ENCODE measurements at places on chromosomes 12 and 14.

GRCh38 chr14:90062822-90063539 lies 1.2 kb downstream of the KCNK13 start:
- no peak for DNase-seq

- no peak for DNase-seq
These were observed 15.5 kb downstream of the LEMD3 start for GRCh38 chr12:65184858-65185229.

DNA sequence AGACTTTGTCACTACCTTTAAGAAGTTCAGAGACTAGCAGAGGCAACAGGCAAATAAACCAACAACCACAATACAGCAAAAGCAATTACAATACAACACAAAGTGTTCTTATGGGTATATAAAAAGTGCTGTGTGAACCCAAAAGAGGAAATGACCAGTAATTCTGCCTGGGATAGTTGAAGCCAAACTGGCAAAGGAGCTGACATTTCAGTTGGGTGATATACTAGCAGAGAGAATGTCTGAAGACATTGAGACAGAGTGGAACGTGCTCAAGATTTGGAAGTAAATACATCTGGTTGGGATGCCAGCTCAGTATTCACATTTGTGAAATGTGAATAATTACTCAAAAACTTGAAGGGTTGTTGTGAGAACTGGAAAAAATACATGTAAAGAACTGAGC lies 80.6 kb upstream of the GTF2A1 start:
- no peak for DNase-seq

GRCh38 chr14:89507521-89507920 lies 90.5 kb upstream of the FOXN3 start:
- DNase-seq: no peak

DNA sequence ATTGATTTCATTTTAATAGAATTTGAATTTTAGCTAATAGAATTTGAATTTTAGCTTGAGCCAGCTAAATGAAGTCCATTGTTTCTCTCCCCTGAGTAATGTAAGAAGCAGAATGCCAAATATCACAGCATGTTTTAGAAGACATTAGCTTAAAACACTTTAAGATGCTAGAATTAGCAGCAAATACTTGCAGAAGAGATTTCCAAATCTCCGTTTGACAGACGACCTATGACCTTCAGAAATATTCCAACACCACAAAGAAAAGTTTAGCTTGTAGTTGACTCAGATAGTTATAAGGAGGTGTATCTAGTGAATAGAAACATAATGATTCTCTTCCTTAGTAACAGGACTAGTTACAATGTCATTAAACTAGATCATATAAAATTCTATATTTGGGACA lies 51.7 kb upstream of the MYF6 start:
- no peak for DNase-seq

Measured in GOT3 (cell line).